Nucleus accumbens (tissue), 56 donors: ENCODE measurements at places on chromosomes 4 and X.

- DNase-seq, result no peak
Observed at GRCh38 chr4:57437649-57438048, 327.5 kb upstream of the IGFBP7 start.

- DNase-seq, result no peak
Observed at GRCh38 chr4:121693886-121694285, 2.9 kb downstream of the ANXA5 start.

GRCh38 chrX:3520982-3521381 lies 174.5 kb upstream of the MXRA5 start:
- DNase-seq, result no peak

DNA sequence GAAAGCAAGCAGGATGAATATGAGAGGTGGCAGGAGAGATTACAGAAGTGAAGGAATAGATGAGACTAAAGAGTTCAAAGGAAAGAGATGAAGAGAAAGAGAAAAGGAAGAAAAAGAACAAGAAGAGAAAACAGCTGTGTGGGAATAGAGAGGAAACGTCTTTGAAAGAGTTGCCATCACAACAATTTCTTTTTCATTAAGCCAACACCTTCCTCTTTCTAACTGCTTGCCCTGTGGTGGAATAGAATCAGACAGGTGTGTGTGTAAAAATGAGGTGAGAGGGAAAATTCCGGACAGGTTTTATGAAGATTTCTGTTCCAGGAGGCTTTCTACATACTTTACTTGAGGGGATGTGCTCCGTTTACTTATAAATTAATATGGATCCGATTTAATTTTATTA lies 28.8 kb downstream of the DTHD1 start:
- DNase-seq, result no peak

DNA sequence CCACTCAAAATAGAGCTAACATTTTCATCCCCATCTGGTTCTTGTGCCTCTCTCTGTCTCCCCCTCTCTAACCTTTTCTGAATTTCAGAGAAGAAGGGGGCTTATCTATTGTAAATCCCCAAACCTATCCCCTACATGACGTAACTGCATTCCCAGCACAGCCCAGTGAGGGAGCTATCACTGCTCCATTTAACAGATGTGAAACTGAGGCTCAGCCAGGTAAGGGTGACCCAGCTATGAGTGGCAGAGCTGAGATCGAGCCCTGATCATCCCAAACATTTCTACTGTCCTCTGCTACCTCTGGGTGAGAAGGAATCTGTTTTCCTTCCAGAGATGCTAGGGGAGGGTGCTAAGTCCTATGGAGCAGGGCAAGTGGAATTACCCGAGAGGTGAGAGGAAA lies 107.5 kb downstream of the SLC2A9 start:
- DNase-seq, result no peak

DNA sequence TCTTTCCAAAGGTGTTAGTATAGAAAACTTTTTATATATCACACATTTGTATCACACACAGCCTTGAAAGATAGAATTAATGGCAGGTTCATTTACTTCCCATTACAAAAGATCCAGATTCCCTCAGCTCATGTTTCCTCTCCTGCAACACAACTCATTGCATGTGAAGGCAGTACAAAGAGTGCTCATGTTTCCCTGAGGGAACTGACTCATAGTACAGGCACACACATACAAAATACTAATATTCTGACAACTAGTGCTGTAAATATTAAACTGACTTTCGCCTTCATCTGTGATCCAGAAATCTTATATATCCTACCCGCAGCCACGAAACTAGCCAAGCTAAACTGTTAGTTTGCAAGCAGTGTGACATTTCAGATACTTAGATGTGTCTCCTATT lies 819.8 kb upstream of the PCDH7 start:
- no peak for DNase-seq

DNA sequence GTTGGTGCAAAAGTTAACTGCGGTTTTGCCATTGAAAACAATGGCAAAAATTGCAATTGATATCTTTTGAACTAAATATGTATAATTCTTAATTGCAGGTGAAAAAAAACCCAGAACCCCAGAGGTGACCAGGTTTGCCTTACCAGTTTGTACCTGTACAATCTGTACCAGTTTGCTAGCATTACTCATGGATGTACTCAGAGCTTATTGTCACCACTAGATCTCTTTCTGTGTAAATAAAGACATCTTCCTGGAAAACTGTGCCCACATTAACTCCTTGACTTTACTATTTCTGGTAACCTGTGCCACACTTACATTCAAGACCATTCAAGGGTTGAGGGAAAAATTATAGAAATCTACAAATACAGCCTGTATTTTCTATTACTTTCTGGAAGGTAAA lies 139.7 kb downstream of the ELOVL6 start:
- no peak for DNase-seq

DNA sequence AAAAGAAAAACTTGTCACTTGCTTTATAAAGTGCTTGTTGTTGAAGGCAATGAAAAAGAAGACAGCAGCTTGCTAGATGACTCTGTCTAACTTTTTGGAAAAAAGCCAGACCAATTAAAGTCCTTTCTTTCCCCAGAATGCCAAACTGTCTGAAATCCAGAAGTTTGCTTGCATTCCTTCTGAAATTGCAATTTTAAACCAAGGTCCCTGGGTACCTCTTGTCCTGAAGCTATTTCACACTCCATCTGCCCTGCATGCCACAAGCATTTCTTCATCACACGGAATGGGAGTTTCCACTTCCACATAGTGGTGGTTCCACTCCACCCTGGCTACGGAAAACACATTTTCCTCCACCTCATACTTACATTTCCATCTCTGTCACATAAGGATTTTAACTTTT lies 101.0 kb downstream of the PAPSS1 start:
- DNase-seq, result no peak

GRCh38 chr4:23290656-23291055 lies 597.9 kb downstream of the GBA3 start:
- no peak for DNase-seq

DNA sequence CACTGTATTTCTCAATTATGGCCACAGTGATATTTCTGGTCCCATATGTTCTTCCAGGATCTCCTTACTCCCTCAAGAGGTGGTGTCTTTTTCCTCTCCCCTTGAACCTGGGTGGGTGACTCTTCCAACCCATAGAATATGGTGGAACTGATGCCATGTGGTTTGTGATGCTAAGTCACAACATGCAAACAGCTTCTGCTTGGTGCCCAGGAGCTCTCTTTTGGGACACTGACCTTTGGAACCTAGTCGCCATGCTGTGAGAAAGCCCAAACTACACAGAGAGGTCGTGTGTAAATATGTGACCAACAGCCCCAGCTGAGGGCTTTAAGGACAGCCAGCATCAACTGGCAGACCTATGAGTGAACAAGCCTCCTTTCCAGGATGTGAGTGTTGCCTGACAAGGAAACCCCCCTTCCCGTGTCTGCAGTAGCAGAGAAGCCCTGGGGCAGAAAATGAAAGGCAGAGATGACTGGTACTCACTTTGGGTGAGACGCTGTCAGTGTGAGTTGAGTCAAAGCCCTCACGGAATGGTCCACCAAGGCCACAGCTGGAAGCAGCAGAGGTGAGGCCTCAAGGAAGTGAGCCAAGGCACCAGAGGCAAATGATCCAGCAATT lies 223.4 kb downstream of the BCOR start:
- DNase-seq, result no peak

GRCh38 chr4:16967722-16968121 lies 69.3 kb upstream of the LDB2 start:
- DNase-seq, result no peak

DNA sequence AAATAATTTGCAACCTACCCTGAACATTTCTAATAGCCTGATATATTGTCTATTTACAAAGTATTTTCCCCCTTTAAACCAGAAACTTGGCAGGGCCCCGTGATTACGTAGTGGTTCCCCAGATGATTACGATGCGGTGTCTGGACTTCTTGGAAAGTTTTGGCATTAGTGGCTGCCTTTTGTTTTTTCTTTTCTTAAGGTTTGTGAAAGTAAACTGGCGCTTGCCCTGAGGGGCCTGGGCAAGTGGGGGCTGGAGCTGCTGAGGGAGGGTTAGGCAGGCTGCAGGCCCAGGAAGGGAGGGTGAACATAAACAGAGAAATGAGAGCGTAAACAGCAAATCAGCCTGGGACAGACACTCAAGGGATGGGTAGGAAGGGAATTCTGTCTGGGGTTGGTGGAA lies 123.6 kb upstream of the MSX1 start:
- DNase-seq, result no peak

DNA sequence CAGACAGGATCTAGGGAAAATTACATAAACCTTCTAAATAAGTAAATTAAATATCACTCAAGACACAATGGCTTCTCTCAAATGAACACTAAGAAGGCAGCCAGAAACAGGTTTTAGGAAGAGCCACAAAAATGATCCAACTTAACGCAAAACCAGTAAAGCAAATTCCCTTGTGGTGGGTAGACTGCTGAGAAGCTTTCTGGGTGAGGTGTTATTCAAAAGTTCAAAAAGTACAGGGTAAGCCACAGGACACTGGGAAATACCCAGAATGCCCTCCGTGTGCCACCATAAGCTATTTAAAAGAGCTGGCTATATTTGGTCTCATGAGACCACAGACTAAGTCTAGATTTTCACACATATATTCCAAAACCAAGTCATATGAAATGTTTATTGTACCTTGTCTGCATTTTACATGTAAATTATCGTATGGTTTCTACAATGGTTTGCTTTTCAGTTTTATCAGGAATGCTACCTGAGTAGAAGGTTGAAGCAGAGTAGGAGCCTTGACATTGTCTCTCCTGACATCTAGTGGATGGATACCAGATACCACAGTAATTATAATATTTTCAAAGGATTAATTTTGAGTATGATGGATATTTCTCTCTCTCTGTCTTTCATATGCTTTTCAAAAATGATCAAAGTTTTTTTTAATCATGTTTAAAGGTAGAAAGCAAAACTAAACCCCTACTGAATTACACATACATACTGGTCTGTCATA lies 109.3 kb upstream of the KLHL13 start:
- no peak for DNase-seq

DNA sequence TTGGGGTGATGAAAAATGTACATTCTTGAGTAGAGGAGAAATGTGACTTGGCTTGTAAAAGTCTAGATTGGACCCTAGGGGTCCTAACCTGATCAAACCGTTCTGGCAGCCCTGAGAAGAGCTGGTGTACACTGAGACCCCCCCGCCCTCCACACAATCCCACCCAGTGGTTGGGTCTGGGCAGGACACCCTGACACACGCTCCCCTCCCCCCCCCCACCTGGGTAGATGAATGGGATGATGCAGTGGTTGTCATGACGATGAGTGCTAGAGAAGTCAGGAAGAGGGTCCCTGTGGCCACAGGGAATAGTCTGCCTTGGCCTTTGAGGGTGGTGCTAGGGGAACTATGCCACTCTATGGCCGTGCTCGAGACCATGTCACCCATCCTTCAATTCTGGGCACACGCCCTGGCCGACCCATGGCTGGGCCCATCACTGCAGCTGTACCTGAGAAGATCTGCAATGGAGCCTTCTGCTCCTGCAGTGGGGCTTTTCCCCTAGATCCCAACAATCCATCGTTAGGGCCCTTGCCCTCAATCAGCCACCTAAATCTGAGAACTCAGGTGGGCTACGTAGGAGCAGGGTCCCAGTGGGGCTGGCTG lies 4.4 kb downstream of the CDK16 start:
- DNase-seq, result no peak

DNA sequence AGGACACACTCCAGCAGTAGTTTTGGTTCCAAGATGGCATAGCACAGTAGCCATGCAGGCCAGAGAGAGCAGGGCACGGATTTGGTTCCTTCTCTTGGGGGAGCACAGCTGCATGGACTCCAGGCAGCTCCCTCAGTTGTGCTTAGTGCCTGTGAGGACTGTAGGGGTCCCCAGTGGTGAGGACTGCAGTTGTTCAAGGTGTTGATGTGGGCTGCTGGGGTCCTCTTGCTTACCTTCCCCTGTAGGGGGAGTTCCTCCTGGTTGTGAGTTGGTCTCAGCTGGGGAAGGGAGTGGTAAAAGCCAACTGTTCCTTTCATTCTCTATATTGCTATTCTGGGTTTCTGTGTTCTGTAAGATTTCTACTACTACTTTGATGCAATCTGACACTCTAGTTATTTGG lies 606.5 kb downstream of the MAGEB5 start:
- DNase-seq, result no peak

DNA sequence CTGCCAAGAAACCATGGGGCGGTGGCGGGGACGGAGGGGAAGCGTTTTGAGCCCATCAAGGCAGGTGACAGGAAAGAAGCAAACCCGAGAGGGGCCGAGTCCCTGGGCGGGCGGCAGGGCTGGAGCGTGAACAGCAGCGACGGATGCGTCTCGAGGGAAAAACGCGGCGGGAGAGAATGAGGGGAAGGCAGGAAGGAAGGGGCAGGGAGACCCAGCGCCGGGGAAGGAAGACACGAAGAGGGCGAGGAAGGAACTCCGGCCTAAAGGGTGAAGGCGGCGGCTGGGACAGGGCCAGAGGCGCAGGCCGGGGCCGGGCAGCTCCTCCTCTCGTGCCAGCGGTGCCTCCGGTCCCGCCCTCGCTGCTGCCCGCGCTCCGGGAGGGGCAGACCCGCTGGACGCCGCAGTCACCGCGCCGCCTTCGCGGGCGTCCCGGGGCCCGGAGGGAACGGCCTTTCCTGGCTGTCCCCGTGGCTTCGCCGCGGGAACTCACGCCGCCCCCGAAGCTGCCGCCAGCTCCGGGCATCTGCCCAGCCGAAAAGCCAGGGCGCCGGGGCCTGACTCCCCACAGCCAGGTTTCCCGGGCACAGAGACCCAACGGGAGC lies 751 bp upstream of the RGS12 start:
- DNase-seq, result no peak

- no peak for DNase-seq
Observed at GRCh38 chrX:19017271-19017670, 33.4 kb upstream of the PHKA2 start.

DNA sequence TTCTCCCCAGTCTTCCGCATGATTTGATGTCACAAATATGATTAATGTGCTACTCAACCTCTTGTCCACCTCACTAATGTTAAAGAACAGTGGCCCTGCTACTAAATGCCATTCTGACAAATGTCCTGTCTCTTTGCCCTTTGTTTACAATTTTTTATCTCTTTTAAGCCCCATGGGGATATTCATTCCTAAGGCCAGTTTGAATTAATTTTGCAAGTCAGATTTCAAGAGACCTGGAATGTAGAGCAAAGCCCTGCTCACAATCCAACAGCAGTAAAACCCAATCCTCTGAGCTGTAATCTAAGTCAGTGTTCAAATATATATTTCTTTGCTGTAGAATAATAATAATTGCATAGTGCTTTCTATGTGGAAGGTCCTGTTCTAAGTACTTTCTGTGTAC lies 81.2 kb downstream of the LDB2 start:
- DNase-seq, result no peak

- DNase-seq, result no peak
Observed at GRCh38 chr4:105936901-105937300, 41.6 kb downstream of the NPNT start.

DNA sequence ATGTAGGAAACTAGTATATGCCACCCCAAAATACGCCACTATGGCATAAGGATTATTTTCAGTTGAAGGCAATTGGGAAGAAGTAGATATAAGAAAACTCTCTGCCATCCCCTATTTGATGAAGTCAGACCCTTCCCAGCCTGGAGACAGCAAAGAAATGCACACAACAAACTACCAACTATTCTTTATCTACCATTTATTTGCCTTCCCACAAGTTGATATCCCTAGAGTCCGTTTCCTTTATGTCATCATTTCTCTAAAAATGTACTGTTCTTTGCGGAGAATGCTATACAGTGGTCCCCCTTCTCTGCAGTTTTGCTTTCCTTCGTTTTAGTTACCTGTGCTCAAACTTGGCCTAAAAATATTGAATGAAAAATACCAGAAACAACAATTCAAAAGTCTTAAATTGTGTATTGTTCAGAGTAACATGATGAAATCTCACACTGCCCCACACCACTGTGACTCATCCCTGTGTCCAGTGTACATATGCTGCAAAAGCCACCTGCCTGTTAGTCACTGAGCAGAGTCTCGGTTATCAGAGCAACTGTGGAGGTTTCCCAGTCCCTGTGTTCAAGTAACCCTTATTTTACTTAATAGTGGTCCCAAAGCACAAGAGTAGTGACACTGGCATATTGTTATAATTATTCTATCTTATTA lies 152.3 kb downstream of the WDFY3 start:
- DNase-seq, result no peak
